Stimulated activated CD8-positive, alpha-beta memory T cell treated with anti-CD3 and anti-CD28 coated beads, Interleukin-7, amount 100 ng/mL, for 1 hour (primary cell): ENCODE measurements at places on chromosomes 16 and 17.

DNA sequence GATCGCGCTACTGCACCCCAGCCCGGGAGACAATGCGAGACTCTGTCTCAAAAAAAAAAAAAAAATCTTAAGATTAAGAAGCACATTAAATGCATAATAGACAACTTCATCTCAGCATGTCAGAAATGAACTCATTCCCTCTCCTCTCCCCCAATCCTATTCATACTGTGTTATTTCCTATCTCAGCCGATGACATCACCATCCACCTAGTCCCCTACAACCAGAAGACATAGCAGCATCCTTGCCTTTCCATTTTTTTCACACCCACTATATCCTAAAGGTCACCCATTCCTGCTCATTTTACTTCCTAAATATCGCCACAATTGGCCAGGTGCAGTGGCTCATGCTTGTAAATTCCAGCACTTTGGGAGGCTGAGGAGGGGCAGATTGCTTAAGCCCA lies 81.3 kb downstream of the RPGRIP1L start:
- no peak for DNase-seq

GRCh38 chr16:50354629-50355456 lies 13.9 kb downstream of the BRD7 start:
- DNase-seq = no peak

GRCh38 chr17:45070001-45070400 lies 8.9 kb downstream of the NMT1 start:
- DNase-seq = no peak

DNA sequence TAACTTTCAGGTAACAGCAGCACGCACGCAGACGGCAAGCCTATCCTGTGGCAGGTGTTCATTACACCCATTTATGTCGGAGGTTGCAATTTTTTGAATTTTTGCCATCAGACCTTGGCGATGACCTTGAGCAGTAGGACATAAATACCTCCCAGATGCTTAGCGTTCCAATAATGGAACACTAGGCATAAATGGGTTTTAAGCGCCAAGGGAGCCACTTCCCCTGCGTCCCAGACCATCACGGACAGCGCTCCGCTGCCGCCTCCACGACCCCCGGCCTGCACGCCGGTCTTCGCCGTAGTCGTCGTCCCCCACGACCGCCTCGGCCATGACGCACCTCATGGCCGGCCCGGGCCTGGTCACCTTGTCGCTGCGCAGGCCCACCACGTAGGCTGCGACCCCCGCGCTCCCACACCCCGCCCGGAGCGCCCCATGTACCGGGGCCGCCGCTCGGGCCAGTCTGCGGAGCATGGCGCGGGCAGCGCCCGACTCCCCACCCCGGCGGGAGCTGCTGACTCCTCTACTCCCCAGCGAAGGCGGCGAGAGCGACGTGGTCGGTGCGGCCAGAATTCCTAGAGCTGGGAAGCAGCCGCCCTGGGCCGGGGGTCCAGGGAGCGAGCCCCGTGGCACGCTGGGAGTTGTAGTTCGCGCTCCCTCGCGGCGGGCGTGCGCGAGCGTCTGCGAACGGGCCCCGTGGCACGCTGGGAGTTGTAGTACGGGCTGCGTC lies 22.7 kb downstream of the TMEM235 start:
- DNase-seq = peak; percentile 60
